ENCODE measurements at places on chromosomes 12 and 14. TPM values are rescaled to one million over a fixed set of nuclear protein-coding genes. Genes with fewer than 3 reads are reported as not detected.

The GSKIP gene
- total RNA-seq, result 34.7 TPM

The KRT80 gene
- 0.56 TPM for total RNA-seq

The FAM161B gene
- 2.8 TPM for total RNA-seq

The KIAA0586 gene
- total RNA-seq, result 44.4 TPM

The NGB gene
- not detected for total RNA-seq

The ENDOU gene
- total RNA-seq, result under 0.01 TPM

The SRGAP1 gene
- total RNA-seq, result 10.0 TPM

The TEAD4 gene
- 8.8 TPM for total RNA-seq

The CHURC1 gene
- total RNA-seq, result 38.0 TPM

The SMIM41 gene
- not detected for total RNA-seq

The OR4E2 gene
- total RNA-seq, result not detected

The BCL2L2 gene
- total RNA-seq, result 16.9 TPM
